ENCODE measurements at places on chromosomes 5 and 9.

- DNase-seq = no peak
Measured at GRCh38 chr5:32428426-32428825, 16.1 kb downstream of the ZFR start.

DNA sequence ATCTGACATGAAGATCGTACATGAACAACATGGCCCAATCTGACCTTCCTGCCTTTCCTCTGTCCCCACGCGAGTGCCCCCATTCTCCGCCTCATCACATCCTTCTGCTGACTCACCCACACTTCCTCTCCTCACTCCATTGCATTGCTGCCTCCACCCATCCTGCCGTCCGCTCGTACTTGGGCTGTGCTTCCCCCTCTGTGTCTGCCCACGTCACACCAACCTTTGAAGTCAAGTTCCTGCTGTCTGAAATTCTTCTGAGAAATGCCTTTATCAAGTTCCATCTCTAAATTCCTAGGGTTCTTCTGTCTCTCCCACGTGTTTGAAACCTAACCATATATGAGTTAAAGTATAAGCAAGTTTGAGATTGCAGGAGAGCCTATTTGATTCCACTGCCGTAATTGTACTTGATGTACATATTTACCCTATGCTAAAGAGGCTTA lies 18.0 kb upstream of the STARD4 start:
- no peak for DNase-seq

DNA sequence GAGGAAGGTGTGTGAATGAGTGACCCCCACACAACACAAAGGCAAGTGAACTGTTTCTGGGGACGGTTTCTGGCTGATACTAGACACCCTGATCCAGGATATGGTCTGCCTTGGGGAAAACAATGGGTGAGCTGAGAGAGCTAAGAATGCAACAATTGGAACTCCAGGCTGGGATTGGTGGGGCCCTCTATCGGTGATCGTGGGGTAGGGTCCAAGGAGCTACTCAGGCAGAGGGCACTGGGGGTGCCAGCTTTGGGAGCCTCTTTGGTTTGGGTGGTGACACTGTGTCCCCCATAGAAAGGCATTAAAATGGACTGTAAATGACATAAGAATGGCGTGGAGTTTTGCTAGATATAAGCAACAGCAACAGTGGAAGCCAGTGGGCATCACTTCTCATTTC lies 439.1 kb downstream of the DMAC1 start:
- no peak for DNase-seq

DNA sequence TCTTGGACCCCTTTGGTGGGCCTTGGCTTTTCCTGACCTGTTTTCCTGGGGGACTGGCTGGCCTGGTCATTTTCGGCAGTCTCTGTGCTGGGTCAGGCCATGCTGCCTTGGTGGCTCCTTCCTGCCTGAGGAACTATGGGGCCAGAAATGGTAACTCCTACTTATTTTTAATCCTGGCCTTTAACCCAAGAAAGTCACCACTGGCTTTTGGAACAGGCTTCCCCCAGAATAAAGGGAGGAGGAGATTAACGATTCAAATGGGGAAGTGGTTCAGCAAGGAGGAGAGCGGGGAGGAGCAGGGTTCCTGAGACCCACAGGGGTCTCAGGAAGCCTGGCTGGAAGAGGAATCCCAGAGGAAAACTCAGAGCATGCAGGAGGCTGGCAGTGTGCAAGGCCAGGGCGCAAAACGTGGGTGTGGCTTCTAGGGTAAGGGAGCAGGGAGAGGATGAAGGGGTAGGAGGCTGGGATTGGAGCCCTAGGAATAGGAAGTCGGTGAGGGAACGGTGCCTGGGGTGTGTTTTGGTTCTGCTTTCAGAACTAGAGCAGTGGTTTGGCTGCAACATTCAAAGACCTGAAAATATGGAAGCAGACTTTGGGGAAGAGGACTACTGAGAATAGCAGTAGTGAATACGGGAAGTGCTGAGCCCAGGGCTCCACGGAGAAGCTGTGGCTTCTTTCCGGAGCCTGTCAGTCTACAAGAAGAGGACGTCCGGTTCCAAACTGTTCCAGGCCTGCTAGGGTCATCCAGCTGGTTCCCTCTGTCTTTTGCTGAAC lies 271.1 kb upstream of the KLF4 start:
- no peak for DNase-seq

DNA sequence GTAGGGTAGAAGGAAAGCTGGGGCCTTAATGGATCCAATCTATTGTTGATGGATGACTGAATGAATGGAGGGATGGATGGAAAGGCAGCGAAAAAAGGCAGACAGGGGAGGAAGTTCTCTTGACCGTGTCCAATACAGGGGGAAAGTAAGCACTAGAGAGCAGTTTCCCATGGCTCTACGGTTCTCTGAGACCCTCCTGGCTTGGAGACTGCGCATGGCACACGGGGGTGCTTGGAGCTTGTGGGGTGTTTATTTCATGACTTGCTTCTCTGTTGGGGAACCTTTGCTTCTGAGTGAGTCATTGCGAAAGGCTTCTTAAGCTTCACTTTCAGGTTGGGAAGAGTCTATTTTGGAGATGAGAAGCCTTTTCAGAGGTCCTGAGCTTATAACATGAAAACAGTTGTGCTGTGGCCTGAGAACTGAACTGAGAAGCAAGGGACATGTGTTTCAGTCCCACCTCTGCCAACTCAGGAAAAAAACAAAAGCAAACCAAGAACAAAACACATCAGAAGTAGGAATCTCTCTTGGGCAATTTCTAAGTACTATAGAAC lies 12.8 kb upstream of the TEX48 start:
- no peak for DNase-seq

DNA sequence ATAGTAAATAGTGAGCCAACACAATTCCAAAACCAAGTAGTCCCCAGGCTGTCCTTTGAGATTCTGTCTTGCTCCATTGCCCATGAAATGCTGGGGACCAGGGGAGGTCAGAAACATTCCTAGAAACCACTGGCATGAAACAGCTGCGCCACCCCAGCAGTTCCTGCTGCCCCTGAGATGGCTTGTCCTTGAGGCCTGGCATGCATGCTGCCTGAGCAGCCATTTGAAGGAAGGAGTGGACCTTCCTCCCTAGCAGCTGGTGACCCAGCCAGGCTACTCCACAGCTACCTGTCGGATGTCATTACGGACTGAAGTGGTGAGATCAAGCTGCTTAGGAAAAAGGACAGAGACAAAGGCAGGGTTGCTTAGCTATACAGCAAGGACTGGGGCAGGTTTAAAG lies 260.6 kb downstream of the DENND1A start:
- DNase-seq = no peak

DNA sequence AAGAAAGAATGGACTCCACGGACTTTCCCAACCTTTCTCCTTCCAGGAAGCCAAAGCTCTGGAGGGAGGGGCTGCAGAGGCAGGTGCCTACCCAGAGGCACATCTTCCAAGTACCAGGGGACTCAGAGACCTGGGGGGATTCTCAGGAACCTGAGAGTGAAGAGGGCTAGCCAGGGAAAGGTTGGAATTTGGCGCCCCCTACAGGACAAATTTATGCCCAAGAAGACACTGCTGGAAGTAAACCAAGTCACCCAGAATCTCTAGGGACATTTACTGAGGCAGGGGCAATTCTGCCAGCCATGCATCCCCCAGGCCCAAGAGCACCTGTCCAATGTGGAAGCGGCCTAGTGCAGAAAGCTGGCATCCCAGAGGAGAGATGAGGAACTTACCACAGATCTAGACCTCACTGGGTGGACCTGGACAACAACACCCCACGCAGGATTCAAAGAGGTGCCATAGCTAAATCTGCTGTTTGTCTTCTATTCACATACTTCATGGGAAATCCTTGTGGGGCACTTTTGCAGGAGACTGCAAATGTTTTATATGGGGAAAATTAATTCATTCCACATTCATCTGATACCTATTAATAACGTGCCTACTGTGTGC lies 25.9 kb upstream of the IDNK start:
- DNase-seq = peak; percentile 47

GRCh38 chr5:78648359-78649210 lies at the start of gene LHFPL2:
LHFPL2 (minus strand) TSS chr5:78648772; CDS start chr5:78510213, 138,559 bp downstream.
- peak; percentile 78 for DNase-seq

DNA sequence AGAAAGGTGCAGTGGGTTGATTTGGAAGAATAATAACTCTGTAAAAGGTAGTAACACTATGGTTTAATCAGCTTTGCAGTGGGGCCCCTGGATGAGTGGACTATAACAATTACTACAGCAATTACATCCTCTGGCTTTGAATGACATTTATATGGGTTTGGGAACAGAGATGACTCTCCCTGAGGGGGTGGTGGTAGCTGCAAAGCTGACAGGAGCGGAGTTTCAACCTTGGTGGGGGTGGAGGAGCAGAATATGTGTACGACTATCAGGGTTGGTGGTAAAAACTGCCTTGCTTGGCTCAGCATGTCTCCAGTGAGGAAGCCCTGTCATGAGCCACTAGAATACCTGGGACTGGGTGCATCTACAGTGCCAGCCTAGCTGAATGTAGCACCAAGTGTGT lies 28.3 kb upstream of the NR3C1 start:
- no peak for DNase-seq

GRCh38 chr5:45491368-45491767 lies 204.8 kb downstream of the HCN1 start:
- DNase-seq = no peak

GRCh38 chr5:18010053-18010452 lies 375.8 kb downstream of the TAF11L14 start:
- no peak for DNase-seq

DNA sequence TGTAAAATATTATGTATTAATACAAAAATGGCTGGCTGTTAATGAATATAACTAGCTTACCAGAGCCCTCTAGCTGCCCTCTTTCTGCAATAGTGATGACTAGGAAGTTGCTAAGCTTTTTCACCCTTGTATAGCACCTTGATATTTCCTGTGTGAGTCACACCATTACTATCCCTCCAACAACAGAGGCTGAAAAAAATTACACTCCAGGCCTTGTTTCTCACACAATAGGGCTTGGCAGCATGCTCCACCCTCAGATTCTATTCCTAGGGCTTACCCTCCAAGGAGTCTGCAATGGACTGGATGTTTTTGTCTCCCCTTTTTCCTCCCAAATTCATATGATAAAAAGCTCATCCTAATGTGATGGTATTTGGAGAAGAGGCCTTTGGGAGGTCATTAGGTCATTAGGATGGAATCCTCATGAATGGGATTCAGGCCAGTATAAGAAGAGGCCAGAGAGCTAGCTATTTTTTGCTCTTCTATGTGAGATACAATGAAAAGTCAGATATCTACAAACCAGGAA lies 184.6 kb upstream of the MAP1B start:
- DNase-seq = no peak

DNA sequence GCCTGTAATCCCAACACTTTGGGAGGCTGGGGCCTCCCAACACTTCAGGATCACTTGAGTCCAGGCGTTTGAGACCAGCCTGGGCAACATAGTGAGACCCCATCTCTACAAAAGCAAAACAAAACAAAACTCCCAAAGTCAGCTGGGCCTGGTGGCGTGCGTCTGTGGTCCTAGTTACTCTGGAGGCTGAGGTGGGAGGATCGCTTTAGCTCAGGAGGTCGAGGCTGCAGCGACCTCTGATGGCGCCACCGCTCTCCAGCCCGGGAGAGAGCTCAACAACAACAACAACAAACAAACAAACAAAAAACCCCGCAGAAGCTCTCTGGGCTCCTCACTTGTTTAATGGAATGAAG lies 528 bp downstream of the ACOT12 start:
- no peak for DNase-seq

DNA sequence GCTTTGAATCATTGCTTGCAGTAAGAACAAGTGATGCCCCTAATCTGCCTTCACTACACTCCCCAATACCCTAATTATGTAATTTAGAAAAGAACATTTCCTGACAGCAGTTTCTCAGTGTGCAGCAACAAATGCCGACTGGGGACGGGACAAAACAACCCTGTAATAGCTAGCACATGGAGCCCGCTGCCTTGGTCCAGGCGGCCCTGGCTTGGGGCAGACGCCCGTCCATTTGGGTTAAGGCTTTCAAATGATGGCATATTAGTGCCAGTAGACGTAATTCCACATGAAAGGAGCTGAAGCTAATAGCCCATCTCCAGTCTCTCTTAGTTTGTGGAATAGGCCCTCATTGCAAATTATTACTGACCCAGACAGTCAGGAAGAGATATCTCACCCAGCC lies 150.6 kb upstream of the PITX1 start:
- no peak for DNase-seq

- DNase-seq = no peak
Measured at GRCh38 chr5:4630031-4630430, 510.1 kb upstream of the ADAMTS16 start.

DNA sequence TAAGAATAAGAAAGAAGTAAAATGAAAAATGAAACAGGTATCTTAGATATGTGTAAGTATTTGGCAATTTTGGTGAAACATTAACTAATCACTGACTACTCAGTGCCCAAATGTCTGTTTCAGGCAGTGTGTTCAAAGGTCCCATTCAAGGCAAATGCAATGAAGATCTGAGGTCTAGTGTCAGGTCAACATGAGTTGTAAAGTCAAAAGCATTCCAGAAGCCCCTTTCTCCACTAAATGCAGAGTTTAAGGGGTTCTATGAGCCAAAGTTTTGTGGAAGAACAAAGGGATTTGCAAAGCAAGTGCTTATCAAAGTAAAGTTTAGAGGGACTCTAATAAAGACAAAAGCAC lies 71.0 kb upstream of the GPBP1 start:
- DNase-seq = no peak

- DNase-seq = no peak
Measured at GRCh38 chr5:30343707-30344106, 849.8 kb upstream of the CDH6 start.

- no peak for DNase-seq
Measured at GRCh38 chr5:97714424-97714823, 531.4 kb upstream of the RIOK2 start.

Measured in hepatic stellate cell (primary cell).